CD8-positive, alpha-beta memory T cell (primary cell): ENCODE measurements at places on chromosomes 12 and 14. TPM values are rescaled to one million over a fixed set of nuclear protein-coding genes. Genes with fewer than 3 reads are reported as not detected.

The RHOJ gene
- not detected for total RNA-seq

The ISCU gene
- 113 TPM for total RNA-seq

- DNase-seq, result no peak
These were observed 7.8 kb downstream of the GALNT6 start for GRCh38 chr12:51383269-51383905.

DNA sequence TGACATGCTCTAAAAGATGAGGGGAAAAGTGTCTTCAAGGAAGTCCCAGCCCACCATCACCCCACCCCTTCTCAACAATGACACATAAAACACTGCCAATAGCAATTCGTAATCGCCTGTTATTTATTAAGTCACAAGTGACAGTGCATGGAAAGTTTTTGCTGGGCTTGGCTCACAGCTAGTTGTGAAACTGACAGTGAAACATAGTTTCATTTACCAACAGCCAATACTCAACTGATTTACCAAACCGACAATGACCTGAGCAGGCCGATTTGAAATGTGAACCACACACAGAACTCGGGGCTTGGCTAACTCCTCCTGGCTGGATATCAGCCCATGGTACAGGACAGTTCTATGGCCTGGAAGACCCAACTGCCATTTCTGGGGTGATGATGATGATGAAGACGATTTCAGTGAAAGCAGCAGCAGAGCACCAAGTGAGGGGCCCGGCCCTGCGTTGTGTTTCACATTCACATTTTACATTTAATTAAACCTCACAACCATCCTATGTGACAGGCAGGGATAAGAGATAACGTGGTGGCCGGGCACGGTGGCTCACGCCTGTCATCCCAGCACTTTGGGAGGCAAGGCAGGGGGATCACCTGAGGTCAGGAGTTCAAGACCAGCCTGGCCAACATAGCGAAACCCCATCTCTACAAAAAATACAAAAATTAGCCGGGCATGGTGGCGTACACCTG, 42.7 kb downstream of the CAMKK2 start:
- DNase-seq, result no peak

DNA sequence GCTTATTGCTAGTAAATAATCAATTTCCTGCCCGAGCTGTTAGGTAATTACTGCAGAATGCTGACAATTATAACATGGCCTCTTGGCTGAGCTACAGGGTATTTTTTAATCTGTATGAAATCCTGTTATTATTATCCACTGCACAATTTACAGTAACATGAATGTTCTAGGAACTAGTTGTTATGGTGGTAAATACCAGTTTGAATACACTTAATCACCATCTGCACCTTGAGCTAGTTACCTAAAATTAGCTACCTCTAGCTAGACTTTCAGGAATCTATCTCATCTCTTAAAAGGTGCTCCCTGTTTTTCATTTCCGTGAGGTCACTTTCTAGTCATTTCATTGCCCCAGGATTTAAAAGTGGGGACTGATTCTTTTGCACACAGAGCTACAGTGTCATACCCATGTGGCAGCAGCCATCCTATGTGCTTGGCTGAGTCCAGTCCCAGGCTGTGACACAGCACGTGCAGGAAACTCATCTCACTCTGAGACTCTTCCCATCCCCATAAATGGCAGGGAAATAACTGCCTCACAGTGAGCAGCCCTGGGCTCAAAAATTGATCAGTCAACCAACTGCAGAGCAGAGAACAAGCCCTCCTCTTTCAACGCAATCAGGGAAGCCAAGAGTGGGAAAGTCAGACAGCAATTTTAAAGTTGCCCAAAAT, 37.6 kb downstream of the DCP1B start:
- no peak for DNase-seq

GRCh38 chr14:21921453-21921852, 247.8 kb upstream of the OR4E1 start:
- no peak for DNase-seq
